Fibroblast of skin of right quadriceps (primary cell): ENCODE measurements at places on chromosomes 5 and 9.
A peak's percentile ranks its signal among the peaks of the same experiment; 100 is the strongest.

DNA sequence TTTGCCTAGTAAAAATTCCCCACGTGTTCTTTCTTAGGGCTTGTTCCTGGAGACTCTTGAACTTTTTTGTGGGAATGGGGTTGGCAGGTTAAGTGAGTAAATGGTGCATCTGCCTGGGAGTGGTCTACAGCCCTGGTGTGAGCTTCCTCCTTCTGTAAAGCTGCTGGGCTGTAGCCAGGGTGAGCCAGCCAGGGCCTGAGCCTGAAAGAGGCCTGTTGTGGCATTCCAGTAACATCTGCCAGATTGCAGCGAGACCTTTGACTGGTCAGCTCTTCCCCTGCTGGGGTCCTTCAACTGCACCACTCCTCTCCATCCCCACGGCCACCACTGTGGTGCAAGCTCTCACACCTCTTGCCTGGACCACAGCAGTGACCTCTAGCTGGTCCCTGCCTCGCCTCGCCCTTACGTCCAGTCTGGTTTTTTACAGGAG is 47.5 kb downstream of the SLC22A5 start:
- no peak for DNase-seq

GRCh38 chr9:123820139-123820538 is 109.8 kb downstream of the DENND1A start:
- no peak for DNase-seq

DNA sequence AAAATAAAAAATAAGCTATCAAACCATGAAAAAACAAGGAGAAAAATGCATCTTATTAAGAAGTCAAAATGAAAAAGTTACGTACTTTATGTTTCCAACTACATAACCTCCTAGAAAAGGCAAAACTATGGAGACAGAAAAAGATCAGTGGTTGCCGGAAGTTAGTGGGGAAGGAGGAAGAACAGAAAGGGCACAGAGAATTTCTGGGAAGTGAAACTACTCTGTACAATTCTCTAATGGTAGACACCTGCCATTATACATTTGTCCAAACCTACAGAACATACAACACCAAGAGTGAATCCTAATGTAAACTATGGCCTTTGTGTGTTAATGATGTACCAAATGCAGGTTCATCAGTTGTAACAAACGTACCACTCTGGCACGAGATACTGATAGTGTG is 25.3 kb downstream of the SMU1 start:
- DNase-seq, result no peak

- no peak for DNase-seq
Measured at GRCh38 chr5:132999246-132999645, 27.1 kb downstream of the ZCCHC10 start.

- DNase-seq, result no peak
Measured at GRCh38 chr5:64000096-64000495, 37.9 kb upstream of the HTR1A start.

- DNase-seq, result peak; percentile 79
Measured at GRCh38 chr5:68499987-68500386, 284.4 kb downstream of the PIK3R1 start.

DNA sequence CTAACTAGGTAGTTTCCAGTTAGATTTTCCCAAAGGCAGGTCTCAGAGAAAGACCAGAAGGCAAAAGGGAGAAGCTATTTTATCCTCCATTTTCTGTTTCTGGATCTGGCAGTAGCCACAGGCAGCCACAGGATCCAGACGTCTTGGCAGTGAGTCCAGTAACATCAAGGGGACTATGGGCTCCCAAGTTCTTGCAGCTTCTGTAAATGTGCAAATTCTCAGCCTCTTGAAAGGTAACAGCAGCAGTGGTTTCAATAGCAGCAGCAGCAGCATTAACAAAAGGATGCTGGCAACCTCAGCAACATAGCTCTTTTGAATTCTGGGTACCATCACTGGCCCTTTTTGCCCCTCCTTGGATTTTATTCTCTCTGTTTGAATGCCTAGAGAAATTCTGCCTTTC is 27.1 kb upstream of the IL33 start:
- no peak for DNase-seq

GRCh38 chr5:604391-604831 is 7.7 kb upstream of the CEP72 start:
- no peak for DNase-seq

DNA sequence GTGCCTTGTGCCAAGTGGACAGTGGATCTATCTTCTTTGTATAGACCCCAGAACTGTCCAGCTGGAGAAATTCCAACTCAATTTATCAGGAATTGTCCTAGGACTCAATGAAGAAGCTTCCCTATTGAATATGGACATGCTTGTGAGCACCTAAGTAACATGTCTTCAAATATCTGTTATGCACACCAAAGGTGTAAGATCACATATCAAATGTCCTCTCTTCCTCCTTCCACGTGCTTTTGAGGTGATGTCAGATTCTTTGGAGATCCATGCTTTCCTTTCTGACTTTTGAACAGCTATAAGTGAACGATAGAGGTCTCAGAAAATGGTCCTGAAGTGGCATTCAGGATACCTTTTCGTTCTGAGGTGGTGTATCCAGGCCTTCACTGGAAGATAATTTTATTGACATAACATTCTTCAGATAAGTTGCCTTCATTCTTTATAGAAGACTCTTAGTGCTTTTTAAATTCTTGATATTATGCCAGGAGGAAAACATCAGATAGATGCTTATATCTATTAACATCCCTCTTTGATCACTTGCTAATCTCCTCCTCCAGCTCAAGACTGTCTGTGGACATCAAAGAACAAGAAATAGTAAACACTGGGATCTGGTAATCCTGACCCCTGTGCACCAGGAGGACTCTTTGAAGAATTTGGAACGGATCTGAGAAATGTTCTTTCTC is 246.4 kb downstream of the SMARCA2 start:
- DNase-seq, result no peak

DNA sequence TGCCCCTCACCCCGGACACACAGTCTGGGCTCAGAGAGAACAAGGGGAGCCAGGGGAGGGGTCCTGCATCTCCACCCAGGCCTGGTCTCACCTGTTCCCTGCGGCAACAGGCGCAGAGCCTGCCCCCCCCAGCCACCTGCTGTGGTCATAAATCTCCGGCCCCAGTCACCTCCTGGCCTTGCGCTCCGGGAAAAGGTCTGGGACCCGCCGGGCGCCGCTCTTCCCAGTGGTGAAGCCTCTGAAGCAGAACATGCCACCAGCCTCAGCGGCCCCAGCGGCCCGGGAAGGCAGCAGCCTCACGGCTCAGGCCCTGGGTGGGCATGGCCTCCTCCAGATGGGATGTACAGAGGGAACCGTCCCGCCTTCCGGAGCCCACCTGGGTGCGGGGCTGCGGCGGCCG is 20.6 kb downstream of the NOTCH1 start:
- DNase-seq, result no peak

GRCh38 chr5:36820900-36821299 is 55.7 kb upstream of the NIPBL start:
- no peak for DNase-seq

DNA sequence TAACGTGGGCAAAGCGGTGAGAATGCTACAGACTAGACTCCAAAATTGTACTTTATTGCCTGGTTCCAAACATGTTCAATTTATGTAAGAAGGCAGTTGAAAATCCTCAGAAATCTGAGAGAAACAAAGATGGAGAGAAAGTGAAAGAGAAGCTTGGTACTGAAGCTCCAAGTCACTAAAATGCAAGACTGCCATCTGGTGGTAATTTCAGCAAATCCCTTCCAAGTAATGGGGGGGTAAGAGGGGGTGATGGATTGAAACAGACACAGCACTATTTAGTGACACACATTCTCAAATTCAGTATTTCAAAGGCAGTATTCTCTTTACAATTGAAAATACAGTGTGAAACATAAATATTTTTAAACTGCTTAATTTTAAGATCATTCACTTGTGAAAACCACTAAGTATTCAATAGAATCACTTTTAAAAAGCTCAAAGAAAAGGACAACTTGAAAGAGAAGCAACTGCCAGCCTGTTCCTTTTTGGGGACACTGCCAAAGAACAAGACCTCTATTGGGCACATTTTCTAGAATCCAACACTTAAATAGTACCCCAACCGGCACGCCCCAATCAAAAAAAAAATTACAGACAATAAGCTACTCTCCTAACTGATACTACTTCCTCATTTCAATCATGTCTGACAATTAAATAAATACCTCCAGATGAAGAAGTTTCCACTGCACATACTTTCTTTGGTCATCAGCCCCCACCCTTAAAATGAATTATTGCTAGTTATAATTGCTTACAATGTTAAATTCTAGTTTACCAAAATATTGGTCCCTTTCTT is 131.5 kb downstream of the AGTPBP1 start:
- peak; percentile 73 for DNase-seq

- DNase-seq, result no peak
Measured at GRCh38 chr9:134986957-134987356, 69.2 kb upstream of the FCN1 start.

DNA sequence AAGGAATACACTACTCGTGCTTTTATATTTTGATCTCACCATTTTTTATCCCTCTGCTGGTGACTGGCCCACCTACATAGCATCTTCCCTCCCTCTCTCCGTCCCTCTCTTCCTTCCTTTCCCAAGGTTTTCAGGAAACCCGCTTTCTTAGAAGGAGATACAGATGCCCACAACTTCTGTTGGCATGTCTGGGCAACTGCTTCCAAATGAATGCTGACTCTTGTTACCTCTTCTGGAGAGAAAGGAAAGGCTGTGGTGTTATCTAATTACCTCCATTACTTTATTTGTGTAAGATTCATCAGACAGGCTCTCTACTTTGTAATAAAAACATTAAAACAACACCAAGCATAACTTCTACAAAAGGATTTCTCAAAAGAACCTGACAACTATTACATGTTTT is 20.2 kb downstream of the FANCC start:
- DNase-seq, result no peak

DNA sequence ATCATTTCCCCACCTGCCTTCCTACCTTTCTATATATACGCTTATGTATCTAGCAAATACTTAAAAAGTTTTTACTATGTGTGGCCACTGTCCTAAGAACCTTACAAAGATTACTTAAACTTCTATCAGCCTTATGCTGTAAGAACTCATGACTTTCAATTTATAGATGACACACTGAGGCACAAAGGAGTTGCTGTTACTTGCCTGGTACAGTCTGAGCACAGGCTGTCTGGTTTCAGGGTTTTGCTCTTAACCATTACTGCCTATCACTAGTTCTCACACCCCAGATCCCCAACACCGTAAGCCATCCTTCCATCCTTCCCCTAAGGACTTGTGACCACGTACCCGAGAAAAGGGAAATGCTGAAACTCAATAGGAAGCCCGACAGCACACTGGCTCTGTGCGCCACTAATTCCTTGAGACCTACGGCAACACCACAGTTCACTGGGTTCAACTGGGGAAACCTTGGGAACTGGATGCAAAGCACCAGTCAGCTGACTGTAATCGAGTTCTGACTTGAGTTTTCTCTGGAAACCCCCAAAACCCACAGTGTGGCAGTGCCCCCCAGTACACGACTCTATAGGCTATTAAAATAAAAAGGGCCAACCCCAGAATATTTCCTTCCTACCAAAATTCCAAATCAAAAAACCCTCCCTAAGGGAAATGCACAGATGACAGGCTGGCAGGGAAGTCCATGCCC is 56.0 kb downstream of the AUH start:
- no peak for DNase-seq

- DNase-seq, result no peak
Measured at GRCh38 chr9:78297672-78297961, 692 bp downstream of the PSAT1 start.

- peak; percentile 74 for DNase-seq
Measured at GRCh38 chr9:136023410-136024225, 62.4 kb upstream of the UBAC1 start.

DNA sequence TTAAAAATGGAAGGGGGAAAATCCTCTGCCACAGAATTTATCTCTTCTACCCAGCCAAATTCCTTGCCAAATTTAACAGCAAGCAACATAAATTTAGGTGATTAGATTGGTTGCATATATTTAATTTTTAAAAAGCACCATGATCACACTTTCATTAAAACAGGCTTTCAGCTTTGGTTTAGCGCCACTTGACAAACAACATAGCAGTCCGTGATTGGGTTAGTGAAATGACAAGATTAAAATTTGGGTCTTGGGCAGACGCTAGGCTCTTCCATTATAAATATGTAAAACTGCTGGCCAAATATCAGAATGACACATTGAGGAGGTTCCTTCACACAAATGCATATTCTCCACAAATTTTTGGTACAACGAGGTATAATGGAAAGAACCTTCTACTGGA is 58.2 kb upstream of the CER1 start:
- no peak for DNase-seq

DNA sequence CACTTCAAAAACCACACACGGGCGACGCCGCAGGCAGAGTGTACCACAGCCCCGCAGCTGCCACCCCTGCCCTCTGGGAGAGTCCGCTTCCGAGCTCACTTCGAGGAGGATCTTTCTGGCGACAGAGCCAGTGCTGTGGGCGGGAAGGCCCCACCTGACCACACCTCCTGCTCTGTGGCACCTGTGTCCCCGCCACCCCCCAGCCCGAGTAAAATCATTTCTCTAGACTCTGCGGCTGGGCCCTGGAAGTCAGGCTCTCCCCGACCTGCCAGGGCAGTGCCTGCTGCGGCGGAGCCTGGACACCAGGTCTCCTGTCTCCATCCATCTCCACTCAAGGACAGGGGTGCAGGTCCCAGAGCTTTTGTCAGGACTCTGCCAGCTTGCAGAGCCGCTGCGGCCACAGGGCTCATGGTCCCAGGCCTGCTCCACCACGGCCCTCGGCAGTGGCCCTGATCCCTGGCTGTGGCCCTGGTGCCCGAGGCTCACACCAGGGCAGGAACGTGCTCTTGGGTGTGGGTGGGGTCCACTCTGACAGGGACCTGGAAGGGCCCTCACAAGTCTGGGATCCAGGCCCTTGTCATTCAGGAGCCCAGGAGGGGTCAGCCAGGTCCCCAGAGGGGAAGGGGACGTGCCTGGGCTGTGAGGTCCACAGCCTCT is 20.9 kb upstream of the CAMSAP1 start:
- no peak for DNase-seq

GRCh38 chr5:89034588-89034987 is 151.6 kb upstream of the MEF2C start:
- DNase-seq, result no peak

- no peak for DNase-seq
Measured at GRCh38 chr9:132041798-132042197, 37.9 kb downstream of the MED27 start.

- no peak for DNase-seq
Measured at GRCh38 chr5:176359658-176360057, 1.9 kb downstream of the KIAA1191 start.

DNA sequence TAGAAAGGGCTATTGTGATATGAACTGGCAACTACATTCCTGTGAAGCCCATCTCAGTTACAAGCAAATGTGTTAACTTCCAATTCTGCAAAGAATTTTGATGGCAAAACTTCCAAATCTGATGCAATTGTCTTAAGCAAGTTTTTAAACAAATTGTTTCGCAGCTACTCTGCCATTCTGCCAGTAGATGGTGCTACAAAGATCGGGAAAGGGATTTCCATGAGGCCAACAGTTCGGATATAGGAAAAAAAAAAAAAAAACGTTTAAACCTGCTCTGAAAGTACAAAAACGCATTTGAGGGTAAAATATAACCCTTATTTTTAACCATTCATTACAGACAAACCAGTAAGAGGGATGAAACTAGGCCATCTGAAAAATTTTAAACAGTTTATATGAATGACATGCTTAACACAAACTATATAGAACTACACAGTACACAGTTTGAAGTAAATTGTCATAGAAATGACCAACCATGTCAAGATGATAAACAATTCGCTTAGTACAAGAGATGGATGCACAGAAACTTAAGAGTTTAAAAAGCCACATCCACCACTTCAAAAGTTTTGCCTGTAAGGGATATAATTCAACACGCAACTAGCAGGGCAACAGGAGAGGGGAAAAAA is 2.2 kb downstream of the HNRNPA0 start:
- DNase-seq, result peak; percentile 81
